ENCODE measurements at places on chromosomes 1 and 21.

GRCh38 chr1:209265301-209265700 lies 318.2 kb upstream of the CAMK1G start:
- no peak for DNase-seq

GRCh38 chr21:46664316-46664995 lies 29.0 kb downstream of the PRMT2 start:
- no peak for DNase-seq

- no peak for DNase-seq
Observed at GRCh38 chr1:176479971-176480370, 17.0 kb downstream of the PAPPA2 start.

DNA sequence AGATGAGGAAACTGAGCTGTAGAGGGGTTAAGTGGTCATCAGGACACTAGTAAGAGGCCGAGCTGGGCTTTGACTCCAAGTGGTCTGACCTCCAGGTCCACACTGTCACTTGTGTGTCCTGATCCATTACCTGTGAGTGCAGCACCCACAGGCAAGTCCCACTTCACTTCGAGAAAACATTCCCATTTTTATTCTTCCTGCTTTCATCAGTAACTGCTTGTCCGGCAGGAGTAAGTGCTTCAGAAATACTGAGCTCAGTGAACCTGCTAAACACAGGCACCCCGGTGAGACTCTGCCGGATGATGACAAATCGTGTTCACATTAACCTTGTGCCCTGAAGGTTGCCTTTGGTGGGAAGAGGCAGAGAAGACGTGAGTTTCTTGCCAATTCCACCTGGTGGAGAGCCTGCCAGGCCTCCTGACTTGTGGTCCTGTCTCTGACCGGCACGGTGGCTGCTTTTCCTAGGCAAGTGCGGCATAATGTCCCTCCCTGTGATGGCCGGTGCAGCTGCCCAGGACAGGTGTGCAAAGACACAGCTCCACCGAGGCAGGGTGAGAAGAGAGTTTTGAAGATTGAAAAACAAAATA lies 29.4 kb downstream of the ZBTB18 start:
- no peak for DNase-seq

- no peak for DNase-seq
Observed at GRCh38 chr1:214727274-214727673, 124.3 kb downstream of the CENPF start.

GRCh38 chr1:204873714-204874113 lies 3.1 kb downstream of the NFASC start:
- DNase-seq = no peak

GRCh38 chr1:119227456-119227855 lies 87.0 kb upstream of the WARS2 start:
- DNase-seq = no peak

DNA sequence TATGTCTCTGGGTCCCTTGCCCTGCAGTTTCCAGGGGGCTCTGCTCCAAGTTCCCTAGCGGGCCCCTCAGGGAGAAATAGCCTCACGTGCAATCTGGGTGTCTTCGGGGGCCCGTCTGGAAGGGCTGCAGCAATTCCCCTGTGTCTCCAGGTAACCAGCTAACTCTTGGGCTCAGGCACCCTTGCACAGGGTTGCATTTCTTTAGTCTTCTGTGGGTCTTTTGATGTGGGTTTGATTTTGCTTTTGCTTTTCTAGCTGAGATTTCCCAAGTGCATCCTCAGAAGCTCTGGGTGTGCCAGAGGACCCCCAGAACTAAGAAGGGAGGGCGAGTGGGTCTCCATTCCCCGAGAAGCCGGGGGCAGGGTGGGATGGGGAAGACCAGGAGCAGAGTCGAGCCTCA lies 75.7 kb downstream of the SPSB1 start:
- DNase-seq = no peak

DNA sequence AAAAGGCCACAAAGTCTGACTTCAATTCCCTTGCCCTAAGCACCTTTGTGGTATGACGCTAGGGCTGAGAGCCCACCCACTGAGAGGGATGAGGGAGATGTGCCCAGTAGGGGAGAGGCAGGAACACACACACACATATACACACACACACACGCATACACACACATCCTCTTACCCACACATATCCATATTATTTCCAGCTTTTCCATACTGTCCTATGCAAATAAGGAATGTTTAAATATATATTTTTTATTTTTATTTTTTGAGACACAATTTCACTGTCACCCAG lies 3.0 kb downstream of the RAB25 start:
- DNase-seq = no peak

DNA sequence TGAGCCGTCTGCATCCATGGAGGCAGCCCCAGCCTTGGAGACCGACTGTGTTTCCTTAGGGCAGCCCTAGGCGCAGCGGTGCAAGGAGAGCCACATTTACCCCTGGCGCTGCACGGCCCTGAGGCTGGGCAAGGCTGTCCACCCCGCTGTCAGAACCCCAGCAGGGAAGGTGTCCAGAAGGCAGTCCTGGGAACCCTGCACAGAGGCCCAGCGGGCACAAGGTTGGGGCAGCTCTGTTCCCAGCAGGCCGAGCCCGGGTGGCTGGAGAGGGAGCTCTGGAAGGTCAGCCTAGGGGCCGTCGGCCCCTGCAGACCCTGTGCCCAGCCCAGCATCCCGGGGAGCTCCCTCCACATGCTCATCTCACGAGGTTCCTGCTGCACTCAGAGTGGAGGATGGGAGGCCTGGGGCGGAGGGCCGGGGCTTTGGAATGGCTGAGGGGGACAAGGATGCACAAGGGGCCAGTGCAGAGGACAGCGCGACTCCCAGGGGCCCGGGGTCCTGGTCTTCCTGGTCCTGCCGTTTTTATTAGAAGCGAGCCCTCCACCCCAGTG lies 19.9 kb upstream of the SAMD11 start:
- no peak for DNase-seq
